Left cardiac atrium (tissue), 4 donors: ENCODE measurements at places on chromosomes 2 and 18.

- DNase-seq: no peak
Observed at GRCh38 chr2:7838669-7839068, 843.2 kb upstream of the ID2 start.

- DNase-seq: no peak
Observed at GRCh38 chr2:174780191-174780840, 16.0 kb upstream of the CHRNA1 start.

GRCh38 chr2:72497763-72498162 lies 328.1 kb downstream of the EXOC6B start:
- DNase-seq: no peak

DNA sequence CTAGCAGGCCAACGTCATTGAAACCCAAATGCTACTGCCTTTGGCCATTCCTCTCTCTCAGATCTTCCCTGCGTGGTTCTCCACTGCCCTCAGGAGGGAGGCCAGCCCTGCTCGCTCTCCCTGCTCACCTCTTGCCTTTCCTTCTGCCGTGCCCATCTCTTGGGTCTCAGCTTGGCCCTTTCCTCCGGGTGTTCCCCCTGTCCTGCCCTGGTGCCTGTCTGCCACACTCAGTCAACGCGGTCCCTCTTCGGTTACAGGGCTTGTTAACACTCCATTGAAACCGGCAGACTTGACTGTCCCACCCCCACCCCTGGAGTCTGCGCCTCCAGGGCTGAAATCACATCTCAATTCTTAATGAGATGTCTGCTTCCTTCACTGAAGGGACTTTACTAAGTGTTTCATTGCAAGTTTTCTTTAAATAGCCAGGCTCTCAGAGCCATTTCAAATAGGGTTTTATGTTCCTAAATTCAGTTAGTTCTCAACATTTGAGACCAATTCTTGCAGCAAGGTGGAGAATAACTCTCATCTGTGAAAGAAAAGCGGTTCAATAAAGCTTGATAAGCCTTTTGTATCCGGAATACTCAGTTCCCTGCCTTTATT lies 237.6 kb downstream of the DYSF start:
- no peak for DNase-seq

DNA sequence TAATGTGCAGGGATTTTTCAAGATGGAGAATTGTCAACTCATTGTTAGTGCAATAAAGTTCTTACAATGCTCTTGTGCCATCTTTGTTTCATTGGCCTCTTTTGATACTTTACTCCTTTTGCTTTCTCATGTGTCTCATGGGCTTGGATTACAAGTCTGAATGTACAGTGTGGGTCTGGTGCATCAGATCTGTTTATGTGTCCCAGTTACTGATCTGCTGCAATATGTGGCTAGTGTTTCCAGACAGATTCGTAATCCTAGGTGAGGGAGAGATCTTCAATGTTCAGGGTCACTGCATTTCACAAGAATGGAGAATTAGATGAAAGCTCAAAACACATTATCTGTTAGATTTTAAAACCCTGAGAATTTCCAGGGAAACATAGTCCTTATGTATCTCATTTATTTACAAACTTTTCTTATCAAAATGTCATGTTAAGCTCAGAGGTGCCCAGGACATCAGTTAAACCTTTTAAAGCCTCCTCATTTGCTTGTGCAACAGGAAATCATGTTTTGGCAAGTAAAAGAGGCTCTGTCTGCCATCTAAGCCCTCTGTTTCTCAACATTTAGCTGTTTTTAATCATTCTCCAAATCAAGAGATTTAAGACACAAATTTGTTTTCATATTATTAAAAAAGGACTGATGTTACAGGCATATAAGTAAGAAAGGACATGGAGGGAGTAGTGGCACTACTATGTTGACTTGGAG lies 108.1 kb downstream of the NUP35 start:
- DNase-seq: no peak

DNA sequence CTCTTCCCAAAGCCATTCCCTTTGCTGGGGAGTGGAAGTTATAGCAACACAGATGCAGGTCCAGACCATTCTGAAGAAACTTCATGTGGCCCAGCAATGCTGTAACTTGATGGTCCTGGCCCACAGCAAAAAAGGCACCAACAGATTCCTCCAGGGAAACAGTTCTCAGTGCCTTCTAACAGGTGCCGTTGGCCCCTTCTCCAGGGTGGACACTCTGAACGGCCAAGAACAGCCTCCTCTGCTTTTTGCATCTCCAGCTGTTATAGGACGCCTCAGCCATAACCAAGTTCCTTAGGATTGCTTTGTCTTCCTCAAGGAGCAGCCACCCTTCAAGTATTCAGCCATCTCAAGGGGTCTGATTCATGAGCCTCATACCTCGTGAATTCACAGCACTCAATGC lies 38.0 kb downstream of the MARCO start:
- no peak for DNase-seq

- DNase-seq: no peak
Observed at GRCh38 chr2:188307850-188308283, 16.2 kb downstream of the GULP1 start.

GRCh38 chr2:217909156-217909820 lies 93.5 kb downstream of the TNS1 start:
- no peak for DNase-seq

GRCh38 chr2:207216457-207216856 lies 50.7 kb upstream of the KLF7 start:
- no peak for DNase-seq

- DNase-seq: no peak
Observed at GRCh38 chr2:53498210-53498609, 269.4 kb upstream of the CHAC2 start.

- no peak for DNase-seq
Observed at GRCh38 chr2:174076975-174077374, 111.8 kb upstream of the SP3 start.

DNA sequence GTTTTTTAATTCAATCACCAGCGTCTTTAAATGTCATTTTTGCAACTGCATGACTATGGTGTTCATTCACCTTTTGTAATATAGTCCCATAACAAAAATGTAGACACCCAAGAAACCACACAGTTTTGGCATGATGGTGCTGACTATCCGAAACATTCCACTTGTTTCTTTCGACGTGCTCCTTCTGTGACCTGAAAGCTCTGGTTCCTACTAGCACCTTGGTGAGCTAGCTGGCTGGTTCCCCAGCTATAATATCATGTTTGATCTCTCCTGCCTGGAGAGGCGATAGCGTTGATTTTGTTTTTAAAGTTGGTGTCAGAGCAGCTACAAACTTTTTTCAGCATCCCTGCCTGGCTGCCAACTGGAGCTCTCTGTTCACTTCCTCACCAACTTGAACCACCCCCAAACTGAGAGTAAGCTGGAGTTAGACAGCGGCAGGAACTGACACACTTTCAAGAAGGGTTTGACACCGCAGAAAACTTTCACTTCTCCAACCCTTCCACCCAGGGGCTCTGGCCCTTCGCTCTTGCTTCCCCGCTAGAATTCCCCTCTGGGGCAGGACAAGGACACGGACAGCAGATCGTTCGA lies 1.1 kb downstream of the ATAD2B start:
- peak; percentile 37 for DNase-seq

GRCh38 chr2:183078163-183078463 lies 434 bp upstream of the DUSP19 start:
- DNase-seq: peak; percentile 44

DNA sequence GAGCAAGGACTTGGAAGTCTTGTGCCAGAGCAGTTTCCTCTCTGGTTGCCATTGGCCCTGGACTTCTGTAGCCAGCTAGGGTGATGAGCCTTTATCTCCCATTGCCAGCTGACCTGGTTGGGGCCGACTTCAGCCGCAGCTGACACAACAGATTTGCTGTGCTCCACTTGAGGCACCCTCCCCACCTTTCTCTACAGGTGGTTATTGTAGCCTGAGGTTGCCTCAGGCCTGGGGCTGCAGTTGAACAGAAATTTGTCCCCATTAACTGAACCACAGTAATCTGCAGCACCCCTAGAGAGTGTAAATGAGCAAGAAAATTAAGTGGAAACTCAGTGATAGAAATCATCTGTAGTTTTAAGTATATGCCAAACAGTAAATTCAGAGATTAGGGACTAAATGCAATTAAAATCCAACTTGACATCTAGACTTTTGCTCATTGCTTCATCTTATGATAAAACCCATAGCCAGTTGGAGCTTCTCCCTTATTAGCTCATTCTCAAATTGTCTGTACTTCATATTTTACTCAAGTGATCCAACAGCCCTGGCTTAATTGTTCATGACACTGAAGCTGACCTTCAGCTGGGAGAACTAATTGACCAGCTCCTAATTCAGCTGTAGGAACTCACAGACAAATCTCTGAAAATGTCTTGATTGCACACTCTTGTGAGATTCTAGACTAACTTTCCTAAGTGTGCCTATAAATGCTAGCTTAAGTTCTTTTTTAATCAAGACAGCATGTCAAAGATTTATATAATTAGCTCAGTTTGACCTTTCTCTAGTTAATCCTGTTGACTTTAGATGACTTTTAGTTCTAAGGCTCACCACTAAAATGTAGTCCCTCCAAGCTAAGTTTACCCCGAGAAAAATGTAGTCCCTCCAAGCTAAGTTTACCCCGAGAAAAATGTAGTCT lies 48.9 kb downstream of the COPS8 start:
- DNase-seq: no peak

DNA sequence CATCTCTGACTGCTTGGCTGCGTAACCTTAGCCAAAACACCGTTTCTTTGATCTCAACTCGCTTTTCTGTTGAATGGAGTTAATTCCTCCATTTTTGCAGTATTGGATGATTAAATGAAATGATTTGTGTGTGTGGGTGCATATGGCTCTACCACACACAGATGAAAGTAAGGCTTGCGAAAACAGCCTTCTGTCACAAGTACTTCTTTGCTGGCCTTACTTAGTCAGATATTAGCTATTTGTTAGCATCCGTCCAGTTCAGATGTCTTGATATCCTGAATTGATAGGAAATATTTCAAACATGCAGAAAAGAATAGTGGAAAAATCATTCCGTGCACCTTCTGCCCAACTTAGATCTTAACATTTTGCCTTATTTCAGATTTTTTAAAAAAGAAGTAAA lies 21.8 kb downstream of the NCOA1 start:
- no peak for DNase-seq
